ENCODE measurements at places on chromosomes 11 and 22.

DNA sequence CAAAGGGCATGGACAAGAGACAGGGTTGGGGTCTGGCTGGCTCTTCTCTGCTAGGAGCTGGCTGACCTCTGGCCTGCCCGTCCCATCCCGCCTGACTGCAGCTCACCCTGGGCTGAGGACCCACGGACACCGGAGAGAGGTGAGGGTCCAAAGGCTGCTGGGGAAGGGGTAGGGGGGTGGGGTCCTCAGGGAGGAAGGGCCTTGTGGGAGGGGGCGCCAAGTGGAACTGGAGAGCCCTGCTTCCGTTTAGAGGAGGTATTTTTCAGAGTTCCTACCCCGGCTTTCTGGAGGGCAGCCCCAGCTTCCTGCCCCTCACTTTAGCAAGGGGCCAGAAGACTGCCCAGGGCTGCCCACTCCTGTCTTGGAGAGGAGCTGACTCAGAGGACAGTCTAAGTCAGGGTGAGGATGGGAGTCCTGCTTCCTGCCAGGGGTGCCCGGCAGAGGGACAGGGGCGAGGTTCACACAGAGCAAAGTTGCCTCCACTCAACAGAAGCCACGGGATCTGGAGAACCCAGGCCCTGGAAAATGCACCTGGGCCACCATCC lies 7.1 kb downstream of the LARGE2 start:
- no peak for DNase-seq

DNA sequence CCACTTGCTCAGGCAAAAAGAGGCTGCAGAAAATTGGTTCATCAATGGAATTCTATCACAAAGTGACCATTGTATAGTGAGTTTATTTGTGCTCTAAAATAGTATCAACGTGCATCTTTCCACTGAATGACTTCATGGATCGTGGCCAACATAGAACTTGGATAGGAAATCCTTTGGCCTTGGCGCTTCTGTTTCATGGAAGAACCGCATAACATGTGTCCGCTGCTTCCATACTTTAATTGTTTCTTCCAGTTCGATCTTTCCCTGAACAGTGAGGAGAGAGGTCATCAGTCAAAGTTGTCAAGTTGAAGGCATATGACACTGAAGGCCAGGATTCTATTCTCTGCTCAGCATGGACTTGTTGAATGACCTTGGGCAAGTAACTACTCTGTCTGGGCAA lies 4.5 kb downstream of the NDUFA6 start:
- no peak for DNase-seq

DNA sequence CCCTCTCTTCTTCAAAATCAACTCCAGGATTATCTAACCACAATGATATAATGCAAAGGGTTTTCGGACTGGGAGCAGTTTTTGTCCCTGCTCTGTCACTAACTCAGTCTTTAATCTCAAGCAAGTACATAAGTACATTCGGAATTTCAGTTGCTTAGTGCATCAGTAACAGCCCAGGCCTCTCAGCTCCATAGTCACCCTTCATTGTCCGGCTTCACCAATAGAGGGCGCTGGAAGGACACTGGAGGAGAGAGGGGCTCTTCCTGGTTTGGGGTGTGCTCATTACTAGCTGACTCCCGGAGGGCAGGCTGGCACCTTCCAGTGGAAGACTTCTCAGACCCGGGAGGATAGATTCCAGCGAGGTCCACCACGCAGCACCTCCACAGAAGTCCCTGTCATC lies 90.4 kb upstream of the PDGFD start:
- DNase-seq: no peak

DNA sequence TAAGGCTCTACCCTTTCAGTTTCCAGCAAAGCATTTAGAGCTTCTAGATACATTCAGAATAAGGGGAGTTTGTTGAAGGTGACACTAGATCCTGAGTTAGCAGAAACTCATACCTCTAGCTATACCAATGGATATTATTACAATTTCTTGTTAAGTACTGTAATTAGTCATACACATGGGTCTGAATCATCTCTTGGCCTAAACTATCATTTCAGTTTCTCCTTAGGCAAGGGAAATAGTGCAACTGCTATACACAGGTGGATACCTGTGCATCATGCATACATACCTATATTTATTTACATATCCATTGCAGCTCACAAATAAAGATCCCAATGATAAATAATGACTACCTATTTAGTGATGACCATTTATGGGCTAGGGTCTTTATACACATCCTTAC lies 45.1 kb upstream of the PAX6 start:
- DNase-seq: no peak

- DNase-seq: no peak
Observed at GRCh38 chr11:74650498-74650897, 58.1 kb downstream of the POLD3 start.

DNA sequence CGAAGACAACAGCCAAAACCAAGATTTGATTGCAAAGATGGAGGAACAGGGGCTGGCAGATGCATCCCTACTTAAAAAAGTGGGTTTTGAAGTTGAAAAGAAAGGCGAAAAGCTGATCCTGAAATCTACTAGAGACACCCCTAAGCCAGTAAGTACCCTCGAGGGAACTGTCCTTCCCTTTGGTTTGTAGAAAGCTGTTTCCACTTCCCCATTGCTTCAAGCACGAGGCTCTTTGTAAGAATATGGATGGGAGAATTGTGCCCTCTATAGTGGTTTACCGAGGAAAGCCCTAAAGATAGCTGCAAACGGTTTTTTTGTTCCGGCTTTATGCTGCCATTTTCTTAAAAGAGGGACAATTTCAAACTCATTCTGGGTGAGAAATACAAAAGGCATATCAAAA lies 133.9 kb downstream of the WNT7B start:
- DNase-seq: no peak

DNA sequence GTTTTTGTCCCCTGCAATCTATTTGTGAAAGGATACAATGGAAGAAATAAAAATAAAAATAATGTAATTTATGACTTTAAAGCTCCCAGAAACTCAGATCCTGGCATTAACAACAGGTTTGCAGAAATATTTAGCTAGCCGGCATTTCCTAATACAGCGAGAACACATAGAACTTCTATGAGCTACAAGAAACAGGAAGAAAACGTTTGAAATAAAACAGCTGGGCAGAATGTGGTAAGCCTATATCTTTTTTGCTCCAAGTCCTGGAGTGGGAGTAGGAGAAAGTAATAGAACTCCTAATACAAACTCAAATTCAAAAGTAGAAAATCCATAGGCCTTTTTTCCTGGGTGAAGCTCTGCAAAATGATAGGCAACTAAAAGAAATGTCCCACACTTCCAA lies 29.6 kb upstream of the FIBIN start:
- no peak for DNase-seq
